Astrocyte (in vitro differentiated cells and primary cell): ENCODE measurements at places on chromosomes 16 and 17.

- peak; percentile 69 for DNase-seq
Measured at GRCh38 chr16:18983565-18984434, at the start of gene TMC7. TSS of gene TMC7 (plus strand) at chr16:18983934. CDS start at chr16:18984064, 130 bp downstream.

DNA sequence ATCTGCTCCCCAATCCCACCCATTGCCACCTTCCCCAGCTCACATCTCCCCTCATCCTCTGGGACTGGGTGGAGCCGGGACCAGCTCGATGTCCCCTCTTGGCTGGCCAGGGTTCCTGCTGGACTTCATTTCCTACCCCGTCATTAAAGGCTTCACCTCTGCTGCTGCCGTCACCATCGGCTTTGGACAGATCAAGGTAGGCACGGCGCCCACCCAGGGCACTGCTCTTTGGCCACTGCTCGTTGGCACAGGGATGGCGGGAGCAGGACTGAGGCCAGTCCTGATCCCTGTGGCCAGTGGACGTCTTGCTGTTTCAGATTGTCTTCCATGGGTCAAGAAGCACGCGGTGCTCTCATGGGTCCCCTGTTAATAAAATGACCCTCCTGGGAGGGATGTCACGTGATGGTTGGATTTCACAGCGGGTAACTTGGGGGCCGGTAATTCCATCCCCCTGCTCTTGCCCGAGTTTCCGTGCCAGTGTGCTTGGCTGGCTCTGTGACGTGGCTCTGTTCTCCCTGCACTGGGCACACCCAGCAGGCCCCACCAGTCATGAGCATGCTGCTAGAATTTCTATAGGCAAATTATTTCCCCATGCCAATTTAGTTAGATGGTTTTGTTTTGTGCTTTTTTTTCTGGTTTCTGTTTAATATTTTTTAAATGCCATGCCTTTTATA lies 3.1 kb downstream of the SLC26A11 start:
- DNase-seq: no peak

GRCh38 chr17:46135126-46135812 lies 58.0 kb downstream of the KANSL1 start:
- DNase-seq: no peak

GRCh38 chr17:4023220-4023619 lies 59.0 kb upstream of the ATP2A3 start:
- DNase-seq: no peak

DNA sequence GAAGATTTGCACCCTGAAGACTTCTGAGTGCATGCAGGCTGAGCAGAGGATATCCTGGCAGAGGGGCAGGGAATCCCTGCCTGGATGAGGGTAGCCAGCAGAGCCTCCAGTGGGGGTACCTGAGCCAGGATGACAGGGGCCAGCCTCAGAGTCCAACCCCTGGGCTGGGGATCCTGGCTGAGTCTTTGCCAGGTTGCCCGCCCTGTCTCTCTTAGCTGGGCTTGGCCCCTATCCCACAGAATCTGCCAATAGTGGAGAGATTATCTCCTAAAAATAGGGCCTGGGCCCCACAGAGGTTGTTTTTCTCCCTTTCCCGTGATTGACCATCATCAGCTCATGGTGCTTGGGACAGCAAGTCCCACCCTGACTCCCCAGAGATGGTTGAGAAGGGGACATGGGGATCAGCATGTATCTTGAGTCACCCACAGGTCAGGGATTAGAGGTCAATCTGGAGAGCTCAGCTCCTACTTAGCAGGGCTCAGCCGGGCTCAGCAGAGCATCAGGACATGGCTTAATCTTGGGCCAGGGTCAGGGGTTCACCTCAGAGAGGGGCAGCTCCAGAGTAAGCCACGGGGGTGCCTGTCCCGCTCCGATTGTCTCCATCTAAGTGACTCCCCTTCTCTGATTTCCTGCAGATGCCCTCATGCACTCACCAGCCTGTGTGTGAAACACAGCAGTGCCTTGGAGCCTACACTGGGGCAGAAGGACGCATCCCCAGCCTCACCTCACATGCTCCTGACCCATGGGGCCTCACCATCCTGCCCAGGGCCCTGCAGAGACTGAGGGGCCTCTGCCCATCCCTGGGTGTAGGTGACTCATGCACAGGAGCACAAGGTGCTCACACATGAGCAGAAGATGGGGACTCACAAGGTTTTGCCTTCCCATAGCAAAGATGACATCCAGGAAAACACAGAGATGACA lies 11.5 kb downstream of the CDH16 start:
- no peak for DNase-seq

GRCh38 chr17:10114931-10115535 lies 83.4 kb downstream of the GAS7 start:
- DNase-seq: peak; percentile 85

DNA sequence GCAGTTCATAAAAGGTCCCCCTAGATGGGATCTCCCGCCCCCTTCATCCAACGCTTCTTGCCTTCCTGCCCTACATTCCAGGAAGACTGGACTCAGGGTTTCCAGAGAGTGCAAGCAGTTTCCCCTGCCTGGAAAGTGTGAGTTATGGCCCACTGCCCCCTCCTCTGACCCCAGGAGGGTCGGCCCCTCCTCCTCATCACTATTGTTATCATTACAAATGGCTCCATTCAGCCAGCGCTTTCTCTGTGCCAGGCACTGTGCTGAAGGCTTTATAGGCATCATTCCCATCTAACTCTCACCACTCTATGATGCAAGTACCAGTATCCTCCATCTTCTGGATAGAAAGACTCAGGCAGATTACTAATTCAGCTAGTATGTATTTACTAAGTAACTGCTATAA lies 90.7 kb downstream of the USP31 start:
- DNase-seq: no peak
